ENCODE measurements at places on chromosomes 7 and 10.

DNA sequence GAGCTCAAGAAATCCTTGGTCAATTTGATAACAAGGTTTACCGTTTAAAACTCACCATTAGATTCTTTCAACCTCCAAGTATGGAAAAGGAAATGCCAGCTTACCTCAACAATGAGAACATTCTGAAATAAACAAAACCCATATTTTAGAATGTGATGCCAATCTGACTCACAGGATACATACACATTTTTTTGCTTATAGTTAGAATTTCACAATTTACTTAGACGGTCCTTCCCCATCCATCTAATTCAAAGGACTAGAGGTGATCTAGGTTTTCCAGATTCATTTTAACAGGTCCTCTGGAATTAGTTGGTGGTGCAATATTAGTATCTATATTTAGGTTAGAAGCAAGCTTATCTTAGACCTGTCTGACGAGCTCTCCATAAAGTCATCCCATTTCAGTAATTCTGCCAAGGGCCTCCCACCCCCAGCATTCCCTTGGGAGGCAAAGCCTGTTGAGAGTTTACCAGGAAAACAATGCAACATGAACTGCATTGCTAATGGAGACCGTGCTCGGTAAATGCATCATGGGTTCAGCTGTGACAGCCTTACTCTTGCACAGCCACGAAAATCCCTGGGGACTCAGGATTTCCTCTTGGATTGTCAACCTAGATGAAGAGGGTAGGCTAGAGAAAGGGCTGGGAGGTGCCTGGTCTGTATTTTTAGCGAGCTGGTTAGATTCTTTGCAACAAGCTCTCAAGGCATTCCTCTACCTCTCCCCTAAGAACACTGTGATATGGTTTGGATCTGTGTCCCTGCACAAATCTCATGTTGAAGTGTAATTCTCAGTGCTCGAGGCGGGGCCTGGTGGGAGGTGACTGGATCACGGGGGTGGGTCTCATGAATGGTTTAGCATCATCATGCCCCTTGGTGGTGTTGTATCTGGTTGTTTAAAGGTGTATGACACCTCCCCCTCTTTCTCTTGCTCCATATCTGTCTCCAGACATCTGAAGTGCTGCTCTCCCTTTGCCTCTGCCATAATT is 93.8 kb downstream of the PRTFDC1 start:
- DNase-seq, result no peak

DNA sequence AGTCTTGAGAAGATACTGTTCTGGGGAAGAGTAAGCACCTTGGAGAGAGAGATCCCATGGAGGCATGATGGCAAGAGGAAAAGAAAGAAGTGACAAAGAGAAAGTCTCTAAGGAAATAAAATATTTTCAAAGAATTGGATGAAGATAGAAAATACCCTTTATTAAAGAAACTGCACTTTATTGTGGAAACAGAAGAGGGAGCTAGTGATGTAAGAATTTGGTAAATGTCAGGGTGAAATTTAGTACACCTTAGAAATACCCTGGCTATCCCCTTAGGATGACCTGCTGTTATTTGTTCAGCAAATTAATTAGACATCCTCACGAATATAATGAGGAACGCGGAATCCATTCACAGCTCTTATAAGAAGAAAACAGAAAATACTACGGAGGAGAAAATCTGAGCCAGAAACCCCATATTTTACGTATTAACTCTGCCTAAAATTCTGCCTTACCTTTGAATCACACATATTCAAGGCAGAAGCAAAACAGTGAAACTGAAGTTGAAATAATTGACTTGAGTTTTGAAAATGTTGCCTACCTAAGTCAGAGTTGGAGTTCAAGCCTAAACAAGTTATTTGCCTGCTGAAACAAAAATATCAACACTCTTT is 90.7 kb downstream of the TFPI2 start:
- DNase-seq, result no peak

DNA sequence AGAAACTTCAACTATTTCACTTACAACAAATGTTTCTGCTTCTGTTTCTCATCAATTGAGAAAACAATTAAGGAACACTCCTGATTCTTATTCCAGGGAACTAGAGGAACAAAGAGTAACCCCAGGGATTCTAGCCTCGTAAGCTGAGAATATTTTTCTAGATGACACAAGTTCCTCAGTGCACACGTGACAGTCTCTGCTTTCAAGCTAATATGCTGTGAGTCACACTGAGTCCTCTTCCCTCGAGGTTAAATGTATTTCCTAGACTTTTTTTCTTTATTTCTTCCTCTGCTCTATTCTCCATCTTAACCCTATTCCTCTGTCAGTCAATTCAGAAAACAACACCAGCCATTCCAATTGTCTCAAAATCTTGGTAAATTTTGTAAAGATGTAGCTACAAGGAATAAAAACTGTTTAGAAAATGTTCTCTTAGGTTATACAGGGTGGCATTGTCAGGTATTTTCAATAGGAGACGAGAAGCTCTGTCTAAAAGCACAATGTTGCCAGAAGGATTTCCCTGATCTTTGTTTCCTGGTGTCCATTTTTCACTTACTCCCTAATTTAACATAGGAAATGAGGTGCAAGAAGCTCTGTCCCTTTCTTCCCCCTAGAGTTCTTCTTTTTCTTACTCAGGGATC is 5.8 kb upstream of the C1GALT1 start:
- DNase-seq, result no peak

GRCh38 chr10:78829565-78829964 is 239.2 kb upstream of the ZMIZ1 start:
- DNase-seq, result no peak
